ENCODE measurements at places on chromosomes 16 and 17.
A peak's percentile ranks its signal among the peaks of the same experiment; 100 is the strongest.

DNA sequence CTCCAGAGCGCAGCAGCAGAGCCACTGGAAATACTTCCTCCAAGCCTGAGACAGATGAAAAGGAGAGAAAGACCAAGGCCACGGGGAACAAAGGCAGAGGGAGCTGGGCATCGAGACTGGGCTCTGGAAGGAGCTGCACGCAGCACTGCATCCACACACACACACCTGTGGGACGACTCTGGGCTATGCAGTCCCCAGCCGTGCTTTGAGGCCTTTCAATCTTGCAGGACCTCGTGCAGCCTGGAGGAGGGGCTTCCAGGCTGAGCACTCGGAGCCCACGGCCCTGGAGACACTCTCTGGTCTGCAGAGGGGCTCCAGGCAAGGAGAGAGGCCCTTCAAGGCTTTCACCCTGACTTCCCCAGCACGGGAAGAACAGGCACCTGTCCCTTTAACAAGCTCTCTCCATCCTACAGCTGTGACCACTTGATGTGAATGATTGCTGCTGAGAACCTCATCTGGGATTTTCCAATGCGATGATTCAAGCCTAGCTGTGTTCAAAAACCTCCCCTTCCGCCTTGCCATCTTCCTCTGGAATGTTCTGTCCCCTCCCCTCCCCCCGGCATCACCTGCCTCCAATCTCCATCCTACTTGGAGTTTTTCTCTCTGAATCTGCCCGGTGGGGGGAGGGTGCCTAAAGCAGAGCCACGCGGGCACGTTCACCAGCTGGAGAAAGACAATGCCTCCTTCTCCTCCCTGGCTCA, 37.5 kb downstream of the RBFOX3 start:
- no peak for DNase-seq

GRCh38 chr17:75776386-75777295, 8.0 kb upstream of the UNK start:
- DNase-seq, result no peak

DNA sequence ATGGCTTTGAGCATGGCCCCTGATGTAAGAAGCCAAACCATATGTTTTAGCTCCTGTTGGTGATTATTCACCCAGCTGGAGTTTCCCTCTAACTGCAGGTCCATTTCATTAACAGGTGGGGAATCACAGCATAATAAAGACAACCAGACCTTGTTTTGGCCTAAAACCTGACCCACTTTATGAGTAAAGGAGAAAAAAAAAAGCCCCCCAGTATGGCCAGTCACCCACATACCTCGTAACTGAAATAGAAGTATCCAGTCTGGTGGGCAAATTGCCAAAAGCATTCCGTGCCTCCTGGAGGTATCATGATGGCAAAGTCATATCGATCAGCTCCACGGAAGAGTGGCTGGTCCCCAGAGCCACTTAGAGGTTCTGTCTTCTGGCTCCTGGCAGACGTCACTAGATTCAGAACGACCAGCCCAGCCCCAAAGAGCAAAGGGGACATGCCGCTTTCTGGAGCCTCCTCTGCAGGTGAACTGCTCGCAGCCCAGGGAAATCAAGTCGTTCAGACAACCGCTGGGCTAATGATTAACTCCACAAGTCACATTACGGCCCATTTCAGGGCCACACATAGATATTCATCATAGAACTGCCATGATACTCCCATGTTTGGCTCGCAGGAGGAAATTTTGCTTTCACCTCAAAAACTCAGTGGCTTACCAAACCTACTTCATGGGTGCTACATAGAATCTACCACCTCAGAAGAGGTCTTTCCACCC, at the start of gene TMED6:
TSS of gene TMED6 (minus strand) at position 478 of the 719 bp plus-strand sequence. CDS start at position 445, 33 bp downstream.
- DNase-seq, result no peak

GRCh38 chr17:71115669-71115972, 946.3 kb downstream of the KCNJ2 start:
- no peak for DNase-seq

DNA sequence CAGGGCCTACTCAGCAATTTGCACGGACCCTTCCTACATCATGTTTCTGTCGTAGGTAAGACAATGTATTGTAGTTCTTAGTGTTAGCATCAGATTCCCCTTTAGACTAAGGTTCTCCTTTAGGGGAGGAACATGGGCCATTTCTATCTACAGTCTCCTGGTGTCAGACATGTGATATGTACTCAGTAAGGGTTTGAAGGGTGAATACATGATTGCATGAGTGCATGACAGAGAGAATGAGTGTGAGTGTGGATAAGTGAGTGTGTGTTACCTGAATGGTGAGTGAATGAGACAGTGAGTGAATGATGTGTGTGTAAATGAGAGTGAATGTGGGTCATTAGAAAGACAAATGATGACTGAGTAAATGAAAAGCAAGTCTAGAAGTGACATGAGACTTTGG, 476.8 kb downstream of the HAPSTR1 start:
- DNase-seq, result no peak

GRCh38 chr17:42441371-42442195, 17.1 kb upstream of the ATP6V0A1 start:
- DNase-seq, result no peak

GRCh38 chr17:73791121-73791520, 146.9 kb upstream of the SDK2 start:
- no peak for DNase-seq

- DNase-seq, result peak; percentile 24
Measured at GRCh38 chr16:2904922-2905240, 6.8 kb upstream of the FLYWCH1 start.

DNA sequence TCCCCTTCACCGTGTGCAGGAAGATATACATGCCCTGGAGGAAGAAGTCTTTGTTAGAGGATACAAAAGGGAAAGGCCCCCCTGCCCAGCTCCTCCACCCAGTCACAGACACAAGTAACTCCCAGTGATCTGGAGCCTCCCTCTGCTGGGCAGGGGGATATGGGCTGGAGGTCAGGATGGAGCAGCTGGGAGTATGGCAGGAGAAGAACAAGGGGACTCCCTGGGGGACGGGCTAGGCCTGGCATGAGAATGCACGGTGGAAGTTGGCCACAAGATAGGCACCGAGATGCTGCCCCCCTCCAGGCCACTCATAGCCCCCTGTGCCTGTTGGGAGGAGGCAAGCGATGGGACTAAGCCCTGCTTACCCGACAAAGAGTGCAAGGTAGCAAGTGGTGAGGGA, 4.2 kb downstream of the ORMDL3 start:
- no peak for DNase-seq

- no peak for DNase-seq
Measured at GRCh38 chr16:3486506-3487215, 8.6 kb downstream of the C16orf90 start.

- DNase-seq, result no peak
Measured at GRCh38 chr17:45170931-45171337, 9.3 kb downstream of the HEXIM2 start.

DNA sequence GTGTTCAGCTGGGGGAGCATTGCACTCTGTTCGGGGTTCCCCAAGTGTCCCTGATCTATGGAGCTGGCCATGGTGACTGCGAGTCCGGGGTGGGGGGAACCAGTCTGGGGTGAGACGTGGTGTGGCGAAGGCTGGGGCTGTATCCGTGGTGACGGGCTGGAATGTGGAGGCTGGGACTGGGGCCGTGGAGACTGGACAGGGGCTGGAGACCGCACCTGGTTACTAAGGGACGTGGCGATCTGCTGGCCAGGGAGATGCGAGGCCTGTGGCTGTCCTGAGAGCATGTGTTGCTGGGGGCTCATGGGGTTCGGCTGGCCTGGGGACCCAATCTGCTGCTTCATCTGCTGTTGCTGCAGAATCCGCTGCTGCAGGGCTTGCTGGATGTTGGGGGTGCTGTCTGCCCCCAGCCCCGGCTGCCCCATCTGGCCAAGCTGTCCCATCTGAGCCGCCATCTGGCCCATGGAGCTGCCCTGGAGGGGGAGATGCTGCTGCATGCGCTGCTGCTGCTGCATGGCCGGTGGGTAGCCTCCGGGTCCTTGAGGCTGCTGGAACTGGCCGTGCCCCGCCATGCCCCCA, 10.6 kb upstream of the TRAP1 start:
- DNase-seq, result no peak

GRCh38 chr17:54046570-54046969, 223.8 kb downstream of the KIF2B start:
- no peak for DNase-seq

GRCh38 chr17:83133302-83134121, 54.1 kb downstream of the METRNL start:
- no peak for DNase-seq

- DNase-seq, result peak; percentile 74
Measured at GRCh38 chr16:3509470-3509928, 8.7 kb downstream of the CLUAP1 start.

- no peak for DNase-seq
Measured at GRCh38 chr16:19589771-19590302, 34.3 kb downstream of the VPS35L start.

- peak; percentile 69 for DNase-seq
Measured at GRCh38 chr17:29807520-29808361, 122.3 kb downstream of the SSH2 start.

DNA sequence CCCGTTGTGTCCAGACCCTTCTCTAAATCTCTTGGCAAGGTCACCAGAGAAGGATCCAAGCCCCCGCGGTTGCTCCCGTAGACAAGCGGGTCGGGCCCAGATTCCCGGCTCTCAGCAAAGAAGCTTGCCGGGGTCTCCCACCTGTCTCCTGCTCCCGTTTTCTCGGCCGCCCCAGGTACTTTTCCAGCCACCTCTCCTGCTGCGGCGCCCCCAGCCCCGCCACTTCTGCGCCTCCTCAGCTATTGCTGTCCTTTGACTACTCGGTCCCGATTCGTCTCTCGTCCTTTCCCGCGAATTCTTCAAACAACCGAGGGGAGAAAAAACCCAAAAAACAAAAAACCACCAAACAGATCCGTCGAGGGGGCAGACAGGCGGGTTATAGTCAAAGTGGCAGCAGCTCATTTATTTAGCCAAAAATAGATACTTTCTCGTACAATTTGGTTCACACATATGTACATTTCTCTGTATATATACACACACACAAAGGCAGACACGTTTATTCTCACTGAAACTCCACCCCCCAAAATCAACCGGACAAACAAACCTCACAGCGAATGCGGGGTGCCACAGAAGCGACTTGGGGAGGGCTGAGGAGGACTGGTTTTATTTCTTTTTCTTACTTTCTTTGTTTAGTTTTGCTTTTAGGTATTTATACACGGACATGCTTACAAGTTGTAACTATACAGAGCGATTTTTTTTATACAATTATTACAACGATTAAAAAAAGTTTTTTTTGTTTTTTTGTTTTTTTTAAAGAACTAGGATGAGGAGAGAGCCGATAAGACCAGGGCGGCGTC, 3.5 kb downstream of the IRX3 start:
- DNase-seq, result no peak

GRCh38 chr17:61580502-61580901, 10.5 kb downstream of the NACA2 start:
- no peak for DNase-seq

- DNase-seq, result no peak
Measured at GRCh38 chr17:63792055-63792729, 18.2 kb downstream of the DDX42 start.

- DNase-seq, result no peak
Measured at GRCh38 chr16:47861999-47862398, 293.8 kb downstream of the ABCC12 start.

DNA sequence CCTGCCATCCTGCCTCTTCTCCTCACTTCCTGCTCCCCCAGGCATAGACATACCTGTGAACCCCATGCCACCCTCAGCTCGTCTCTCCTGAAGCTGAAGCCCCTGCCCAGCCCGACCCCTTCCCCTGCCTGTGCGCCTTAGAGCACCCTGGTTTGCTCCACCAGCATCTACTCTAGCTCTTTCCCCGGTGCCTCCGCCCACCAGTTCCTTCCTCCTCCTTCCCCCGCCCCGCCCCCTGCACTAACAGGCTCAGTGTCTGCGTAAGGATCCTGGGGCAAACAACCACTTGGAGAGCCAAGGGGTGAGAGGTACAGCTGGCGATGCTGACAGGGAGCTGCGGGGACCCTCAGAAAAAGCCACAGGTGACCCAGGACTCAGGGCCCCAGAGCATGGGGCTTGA, 1.9 kb downstream of the GPR142 start:
- peak; percentile 65 for DNase-seq

GRCh38 chr17:5976251-5976650, 93.9 kb upstream of the WSCD1 start:
- DNase-seq, result no peak

DNA sequence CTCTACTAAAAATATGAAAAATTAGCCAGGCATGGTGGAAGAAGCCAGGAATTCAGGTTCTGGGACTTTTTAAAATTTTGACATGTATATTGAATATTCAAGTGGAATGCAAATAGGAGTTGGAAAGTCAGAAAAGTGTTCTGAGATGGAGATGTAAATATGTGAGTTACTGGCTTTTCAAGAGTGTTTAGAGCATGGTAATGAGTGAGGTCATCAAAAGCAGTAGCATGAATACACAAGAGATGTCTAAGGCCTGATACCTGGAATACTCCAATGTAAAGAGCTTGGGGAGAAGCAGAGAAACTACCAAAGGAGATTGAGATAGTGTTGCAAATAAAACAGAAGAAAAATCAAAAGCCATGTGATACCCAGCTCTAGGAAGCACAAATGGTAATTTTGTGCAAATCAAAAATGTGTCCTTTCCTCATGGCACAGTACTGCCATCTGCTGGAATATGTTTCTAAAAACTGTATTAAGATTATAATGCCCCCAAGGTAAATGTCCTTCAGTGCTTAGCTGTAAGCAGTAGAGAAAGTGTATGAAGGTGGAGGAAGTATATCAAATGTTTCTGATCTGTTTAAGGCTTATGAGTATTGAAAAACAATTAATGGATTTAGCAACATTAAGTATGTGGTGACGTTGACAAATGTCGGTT, 908.4 kb downstream of the KCNJ18 start:
- no peak for DNase-seq

- DNase-seq, result no peak
Measured at GRCh38 chr17:31534223-31534888, 142.9 kb downstream of the RAB11FIP4 start.

- DNase-seq, result no peak
Measured at GRCh38 chr17:13346592-13346991, 255.1 kb downstream of the HS3ST3A1 start.

- DNase-seq, result no peak
Measured at GRCh38 chr17:14211246-14211645, 25.4 kb downstream of the CDRT15 start.

DNA sequence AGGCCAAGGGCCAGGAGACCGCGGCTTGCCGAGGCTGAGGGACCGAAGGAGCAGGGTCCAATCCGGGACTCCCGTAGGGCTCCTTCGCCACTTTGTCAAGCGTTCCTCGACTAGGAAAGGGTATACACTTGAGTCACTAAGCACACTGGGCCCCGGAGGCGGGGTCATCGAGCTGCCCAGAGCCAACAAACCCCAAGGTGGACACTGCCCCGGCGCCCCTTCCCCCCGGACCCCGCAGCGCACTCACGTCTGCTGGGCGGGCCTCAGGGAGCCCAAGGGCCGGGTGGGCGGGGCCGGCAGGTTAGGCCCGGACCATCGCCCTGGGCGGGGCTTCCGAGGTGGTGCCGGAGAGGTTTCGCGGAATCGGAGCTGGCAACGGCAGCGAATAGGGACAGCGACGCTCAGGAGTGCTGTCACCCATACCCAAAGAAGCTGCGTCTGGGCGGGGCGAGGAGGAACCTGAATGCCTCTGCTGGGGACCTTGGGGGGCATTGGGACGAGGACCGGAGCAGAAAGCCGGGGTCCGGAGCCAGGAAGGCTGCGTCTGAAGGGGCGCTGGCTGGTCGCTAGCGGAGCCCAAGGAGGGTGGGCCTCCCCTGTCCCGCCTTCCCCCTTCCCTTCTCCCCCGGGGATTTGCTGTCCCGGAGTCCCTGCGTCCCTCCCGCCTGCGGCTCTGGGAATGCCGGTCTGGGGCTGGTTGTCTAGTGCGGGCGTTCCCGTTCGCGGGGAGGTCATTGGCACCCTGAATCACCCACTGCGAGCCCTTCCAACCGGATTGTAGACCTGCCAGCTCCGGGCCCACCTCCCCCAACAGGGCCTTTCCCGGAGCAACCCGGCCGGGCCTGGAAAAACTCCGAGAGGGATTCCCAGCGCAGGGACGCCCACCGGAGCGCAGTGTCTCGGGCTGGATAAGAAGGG, 118.2 kb upstream of the SMURF2 start:
- peak; percentile 85 for DNase-seq
